Left lung (tissue), 14 donors: ENCODE measurements at places on chromosomes 5 and 9. TPM values are rescaled to one million over a fixed set of nuclear protein-coding genes. Genes with fewer than 3 reads are reported as not detected.

The PURA gene
- 25.0 TPM for total RNA-seq

The TEK gene
- 20.3 TPM for total RNA-seq

- no peaks in the 10 kb centered on the region for H3K4me1 ChIP-seq
- no peak for DNase-seq
- no peaks in the 10 kb centered on the region for H3K27me3 ChIP-seq
Observed at GRCh38 chr5:95531491-95531890, 23.3 kb downstream of the SKIC3 start.

The SLCO6A1 gene
- not detected for total RNA-seq
